SK-N-MC (cell line): ENCODE measurements at places on chromosomes 5 and 9.

DNA sequence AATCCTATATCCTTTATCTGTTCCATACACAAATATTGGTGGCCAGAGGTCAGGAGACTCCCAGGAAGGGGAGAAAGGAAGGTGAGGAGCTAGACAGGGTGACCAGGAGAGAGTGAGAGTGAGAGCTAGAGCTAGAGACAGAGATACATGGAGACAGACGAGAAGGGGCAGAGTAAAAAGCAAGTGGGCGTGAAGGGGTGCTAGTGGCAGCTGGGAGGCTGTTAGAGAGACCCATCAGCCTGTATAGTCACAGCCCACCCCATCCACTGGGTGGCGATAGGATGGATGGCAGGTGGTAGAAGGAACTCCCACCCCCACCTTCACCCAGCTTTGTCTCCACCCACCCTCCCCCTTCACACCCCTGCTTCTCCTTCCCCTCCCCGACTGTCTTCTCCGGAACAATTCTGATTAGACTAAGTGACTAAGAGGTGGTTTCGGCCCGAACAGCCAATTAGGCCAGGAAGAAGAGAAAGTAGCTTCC, 32.8 kb downstream of the PCDH1 start:
- DNase-seq, result no peak

GRCh38 chr5:96657068-96657467, 5.1 kb upstream of the CAST start:
- no peak for DNase-seq

- no peak for DNase-seq
These were observed 256.2 kb upstream of the POU5F2 start for GRCh38 chr5:93997562-93997961.

GRCh38 chr5:174608631-174609097, 115.7 kb upstream of the MSX2 start:
- no peak for DNase-seq

- DNase-seq, result no peak
These were observed 101.6 kb upstream of the PTPN3 start for GRCh38 chr9:109599711-109600110.

GRCh38 chr5:75469017-75469416, 42.4 kb downstream of the CERT1 start:
- no peak for DNase-seq

- DNase-seq, result peak; percentile 18
These were observed 50.0 kb downstream of the TRIM32 start for GRCh38 chr9:116737152-116737546.

GRCh38 chr9:74172874-74173273, 324.3 kb upstream of the RORB start:
- no peak for DNase-seq

- no peak for DNase-seq
These were observed 6.9 kb upstream of the PTGDS start for GRCh38 chr9:136970361-136970760.

- DNase-seq, result no peak
These were observed 181.5 kb upstream of the RAI14 start for GRCh38 chr5:34474573-34475021.

DNA sequence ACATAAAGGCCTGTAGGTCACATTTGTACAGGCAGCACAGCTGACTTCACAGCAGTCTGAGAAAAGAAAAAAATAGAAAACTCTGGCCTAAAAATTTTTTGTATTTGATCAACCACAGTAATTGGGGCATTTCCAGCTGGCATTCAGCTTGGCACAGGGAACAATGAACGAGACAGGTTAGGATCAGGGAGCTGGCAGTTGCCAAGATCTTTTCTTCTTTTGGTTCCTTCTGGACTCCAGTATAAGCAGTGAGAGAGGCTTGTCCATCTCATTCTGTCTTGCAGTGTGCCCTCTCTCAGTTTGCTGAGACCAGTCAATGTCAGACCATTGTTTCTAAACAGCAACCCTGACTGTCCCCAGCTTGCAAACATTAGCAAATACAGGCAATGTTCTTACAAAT, 601.1 kb downstream of the TLR4 start:
- no peak for DNase-seq

DNA sequence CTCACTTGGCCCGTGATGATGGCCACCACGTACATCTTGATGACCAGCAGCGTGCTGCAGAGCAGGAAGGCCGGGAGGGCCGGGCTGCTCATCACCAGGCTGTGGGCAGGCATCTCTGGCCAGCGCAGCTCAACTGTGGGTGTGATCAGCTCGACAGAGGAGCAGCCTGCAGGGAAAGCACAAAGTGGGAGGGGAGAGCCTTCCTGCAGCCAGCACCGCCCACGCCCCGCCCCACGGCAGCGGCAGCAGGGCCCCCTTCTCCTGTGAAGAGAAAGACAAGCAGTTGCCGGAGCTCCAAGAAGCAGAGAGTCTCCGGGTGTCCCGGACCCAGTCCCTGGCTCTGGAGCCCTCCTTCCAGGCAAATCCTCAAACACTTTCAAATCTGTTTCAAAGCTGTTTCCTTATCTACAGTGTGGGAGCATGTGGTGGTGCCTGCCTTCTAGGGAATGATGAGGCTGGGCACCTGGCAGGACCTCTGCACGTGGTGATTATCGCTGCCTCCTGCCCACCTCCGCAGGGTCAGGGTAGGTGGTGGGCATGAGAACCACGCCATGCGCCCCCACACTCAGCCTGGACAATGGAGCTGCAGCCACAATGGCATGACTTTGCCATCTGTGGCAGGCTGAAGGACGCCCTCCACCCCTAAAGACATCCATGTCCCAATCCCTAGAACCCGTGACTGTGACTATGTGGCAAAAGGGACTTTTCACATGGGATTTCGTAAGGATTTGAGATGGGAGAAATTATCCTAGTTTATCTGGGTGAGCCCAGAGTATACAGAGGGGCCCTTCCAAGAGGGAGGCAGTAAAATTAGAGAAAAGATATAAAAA, at the start of gene PTGES:
TSS of gene PTGES (minus strand) at position 143 of the 830 bp plus-strand sequence. CDS start at position 113, 30 bp downstream.
- no peak for DNase-seq

DNA sequence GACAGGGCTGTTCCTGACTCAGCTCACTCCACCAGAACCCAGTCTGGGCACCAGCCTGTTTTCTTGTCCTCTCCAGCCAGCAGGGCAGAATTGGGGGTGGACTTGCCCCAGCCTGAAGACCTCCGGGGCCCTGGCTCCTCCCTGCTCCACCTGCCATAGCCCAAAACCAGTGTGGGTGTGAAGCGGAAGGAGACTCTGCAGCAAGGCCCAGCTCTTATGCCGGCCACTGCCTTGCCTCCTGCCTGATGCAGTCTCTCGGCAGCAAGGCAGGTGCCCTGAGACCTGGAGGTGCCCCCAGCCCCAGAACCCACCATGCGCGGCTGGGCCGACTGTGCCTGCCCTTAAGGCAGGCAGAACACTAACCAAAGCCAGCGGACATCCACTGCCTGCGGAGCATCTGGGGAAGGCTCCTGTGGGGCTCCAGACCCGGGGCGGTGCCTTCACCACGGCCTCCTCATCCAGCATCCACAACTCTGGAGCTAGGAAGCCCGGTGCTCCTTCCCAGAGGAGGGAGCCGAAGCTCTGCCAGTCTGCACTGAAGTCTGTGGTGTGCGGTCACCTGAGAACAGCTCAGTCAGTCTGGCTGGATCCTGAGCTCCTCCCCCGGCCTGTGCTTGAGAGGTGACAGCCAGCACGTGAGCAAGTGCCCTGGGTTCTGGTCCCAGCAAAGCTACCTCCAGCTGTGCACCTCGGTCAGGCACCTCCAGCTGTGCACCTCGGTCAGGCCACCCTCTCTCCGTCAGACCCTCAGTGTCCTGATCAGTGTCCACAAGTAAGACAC, 116.7 kb downstream of the ADAMTS2 start:
- no peak for DNase-seq

GRCh38 chr5:157172403-157172802, 6.3 kb upstream of the GARIN3 start:
- DNase-seq, result no peak

GRCh38 chr5:101067429-101067828, 164.3 kb upstream of the ST8SIA4 start:
- no peak for DNase-seq

- DNase-seq, result no peak
These were observed 58.2 kb upstream of the GGTA1 start for GRCh38 chr9:121557581-121558447.
